GM04503 (cell line): ENCODE measurements at places on chromosomes 2 and 18.

- DNase-seq = no peak
These were observed 41.7 kb downstream of the RAMP1 start for GRCh38 chr2:237900891-237901831.

DNA sequence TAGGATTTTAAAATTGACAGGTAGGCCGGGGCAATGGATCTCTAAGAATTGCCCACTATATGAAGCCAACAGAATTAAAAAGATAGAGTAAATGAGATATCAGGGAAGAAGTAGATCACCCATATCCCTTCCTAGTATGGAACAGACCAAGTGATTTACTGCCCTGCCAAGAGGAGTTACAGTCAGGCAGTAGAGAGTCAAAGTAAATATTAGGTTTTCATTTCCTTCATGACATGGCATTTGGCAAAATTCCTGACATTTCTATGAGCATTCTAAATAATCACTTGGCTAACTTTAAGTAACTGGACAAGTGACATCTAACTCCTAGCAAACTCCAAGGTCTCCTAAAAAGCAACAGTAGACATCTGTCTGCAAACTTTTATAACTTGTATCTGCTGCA is 33.5 kb downstream of the GALNT5 start:
- DNase-seq = no peak

DNA sequence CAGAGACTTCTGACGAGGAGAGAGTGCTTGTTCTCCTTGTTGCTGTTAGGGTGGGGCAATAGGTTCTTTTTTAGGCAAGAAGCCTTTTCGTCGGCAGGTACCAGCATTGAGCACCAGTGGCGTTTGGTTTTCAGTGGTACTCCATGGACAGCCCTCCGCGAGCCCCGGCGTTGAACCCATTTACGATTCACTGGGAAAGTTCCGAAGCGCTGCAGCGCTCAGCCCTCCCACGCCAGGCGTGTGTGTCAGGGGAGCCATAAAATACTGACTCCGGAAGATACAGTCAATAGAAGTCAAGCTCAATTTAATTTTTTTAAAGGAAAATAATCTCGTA is 494 bp upstream of the ROCK1 start:
- no peak for DNase-seq

- no peak for DNase-seq
These were observed 38.7 kb downstream of the INPP4A start for GRCh38 chr2:98483257-98483861.

DNA sequence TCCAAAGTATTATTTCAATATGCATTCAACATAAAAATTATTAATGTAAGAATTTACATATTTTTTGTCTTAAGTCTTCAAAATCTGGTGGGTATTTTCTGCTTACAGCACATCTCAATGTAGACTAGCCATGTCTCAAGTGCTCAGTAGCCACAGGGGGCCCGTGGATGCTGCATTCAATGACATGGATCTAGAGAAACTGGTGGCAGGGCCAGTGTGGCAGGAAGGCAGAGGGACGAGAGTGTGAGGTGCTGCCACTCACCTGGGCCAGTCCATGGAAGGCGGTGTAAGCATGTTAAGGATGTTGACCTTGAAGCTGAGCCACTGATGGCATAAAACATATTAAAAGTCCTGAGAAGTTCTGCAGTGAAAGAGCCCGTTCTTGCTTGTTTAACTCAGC is 6.2 kb upstream of the LIPG start:
- DNase-seq = no peak
